Left renal pelvis (tissue), 4 donors: ENCODE measurements at places on chromosomes 6 and 20.

DNA sequence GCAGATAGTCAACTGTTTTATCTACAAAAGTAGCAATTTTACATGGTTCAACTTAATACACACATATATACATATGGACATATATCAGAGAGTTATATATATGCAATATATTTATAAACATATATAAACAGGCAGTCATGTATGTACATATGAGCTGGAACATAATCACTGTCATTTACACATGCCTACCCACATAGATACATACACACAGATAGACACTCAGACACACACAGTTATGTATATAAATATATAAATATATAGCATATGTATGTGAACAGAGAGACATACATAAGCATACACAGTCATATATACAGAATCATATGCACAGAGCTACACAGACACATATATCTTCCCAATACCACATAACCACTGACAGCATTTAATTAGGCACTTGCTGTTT lies 2.2 kb downstream of the WFDC5 start:
- no peak for DNase-seq

DNA sequence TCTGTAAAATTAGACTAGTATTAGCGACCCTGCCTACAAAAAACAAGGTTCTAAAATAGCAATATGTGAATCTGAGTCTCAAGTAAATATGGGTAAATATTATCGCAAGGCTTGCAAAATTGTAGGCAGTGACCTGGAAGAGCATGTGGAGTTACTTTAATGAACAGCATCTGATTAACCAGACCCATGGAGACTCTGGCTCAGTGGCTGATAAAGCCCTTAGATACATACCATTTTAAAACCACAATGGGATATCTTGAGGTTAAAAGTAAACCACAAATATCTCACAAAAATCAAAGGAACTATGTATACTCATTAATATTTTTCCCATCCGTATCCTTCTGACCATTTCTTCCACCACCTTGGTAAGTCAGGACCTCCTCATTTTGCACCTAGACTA lies 187.0 kb downstream of the MTFR2 start:
- DNase-seq: no peak

- no peak for DNase-seq
Measured at GRCh38 chr20:45337367-45338120, 10.7 kb downstream of the SDC4 start.

GRCh38 chr20:2729791-2730190 lies 37.2 kb downstream of the EBF4 start:
- DNase-seq: no peak

DNA sequence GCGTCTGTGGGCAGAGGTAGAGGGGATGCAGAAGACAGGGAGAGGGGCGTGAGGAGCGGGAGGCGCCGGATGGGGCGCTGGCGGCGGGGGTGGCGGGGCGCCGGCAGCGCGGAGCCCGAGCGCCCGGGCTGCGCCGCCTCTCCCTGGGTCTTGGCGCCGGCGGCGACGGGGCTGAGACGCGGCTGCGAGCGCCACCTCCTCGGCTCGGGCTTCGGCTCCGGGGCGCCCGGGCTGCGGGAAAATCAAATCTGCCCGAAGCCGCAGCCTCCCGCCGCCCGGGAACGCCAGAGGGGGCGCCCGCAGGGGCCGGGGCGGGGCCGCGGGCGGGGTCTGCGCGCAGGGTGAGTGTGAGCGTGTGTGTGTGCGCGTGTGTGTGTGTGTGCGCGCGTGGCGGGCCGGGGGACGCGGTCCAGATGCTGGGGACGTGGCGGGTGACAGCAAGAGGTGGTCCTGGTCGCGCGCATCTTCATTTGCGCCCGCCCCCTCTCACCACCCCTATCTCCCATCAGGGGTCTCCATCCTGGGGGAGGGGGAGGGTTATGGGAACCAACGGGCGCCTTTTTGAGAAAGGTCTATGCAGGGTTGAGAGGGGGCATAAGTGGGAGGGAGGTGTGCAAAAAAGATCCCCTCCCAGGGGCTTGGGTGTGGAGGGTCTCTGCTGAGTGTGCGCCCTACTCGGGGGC lies 646 bp upstream of the CPNE5 start:
- DNase-seq: no peak

DNA sequence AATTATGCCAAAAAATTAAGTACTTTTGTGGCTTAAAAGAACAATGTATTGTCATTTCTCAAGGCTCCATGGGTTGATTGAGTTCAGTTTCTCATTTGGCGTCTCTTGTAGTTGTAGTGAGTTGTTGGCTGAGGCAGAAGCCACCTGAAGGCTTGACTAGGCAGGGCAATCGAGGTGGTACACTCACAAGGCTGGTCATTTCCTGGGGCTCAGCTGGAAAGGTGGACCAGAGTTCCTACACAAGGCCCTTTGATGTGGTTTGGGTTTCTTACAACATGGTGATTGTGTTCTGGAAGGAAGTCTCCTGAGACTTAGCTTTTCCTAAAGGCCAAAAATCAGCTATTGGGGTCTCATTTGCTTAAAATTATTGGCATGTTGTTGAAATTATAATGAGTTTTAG lies 22.6 kb downstream of the MAS1 start:
- DNase-seq: no peak
